ENCODE measurements at places on chromosomes 2 and 18.
A peak's percentile ranks its signal among the peaks of the same experiment; 100 is the strongest.

- no peak for DNase-seq
These were observed 46.1 kb upstream of the GPC1 start for GRCh38 chr2:240389302-240389805.

- DNase-seq = no peak
These were observed 149.4 kb upstream of the SLC39A10 start for GRCh38 chr2:195507447-195508138.

GRCh38 chr2:68388772-68389171 lies 23.7 kb downstream of the PLEK start:
- no peak for DNase-seq

- no peak for DNase-seq
These were observed 310.2 kb upstream of the FIGN start for GRCh38 chr2:164046040-164046439.

DNA sequence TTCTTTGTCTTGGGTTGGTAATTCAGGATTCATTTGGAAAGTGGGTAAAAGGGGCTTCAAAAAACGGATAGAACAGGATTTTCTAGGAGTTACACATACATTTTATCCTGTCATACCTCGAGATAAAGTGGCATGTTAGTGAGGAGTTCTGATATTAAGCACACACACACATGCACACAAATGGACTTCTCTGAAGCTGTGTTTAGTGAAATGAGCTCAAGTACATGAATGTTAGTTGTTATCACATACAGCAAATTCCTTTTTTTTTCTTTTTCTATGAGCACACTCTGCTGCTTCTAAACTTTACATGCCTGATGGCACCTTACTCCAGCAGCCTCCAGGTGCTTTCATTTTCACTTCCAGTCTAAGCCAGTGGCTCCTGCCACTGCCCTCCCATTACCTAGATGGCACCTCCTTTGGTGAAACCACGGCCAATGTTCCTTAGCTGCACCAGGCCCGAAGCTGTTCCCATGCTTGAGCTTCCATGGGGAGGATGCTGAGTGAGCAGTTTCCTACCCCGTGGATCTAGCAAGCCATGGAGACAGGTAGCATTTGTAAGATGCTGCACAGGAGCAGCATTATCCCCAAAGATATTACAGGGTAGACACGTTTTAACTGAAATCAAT lies 49.7 kb downstream of the STAT1 start:
- DNase-seq = no peak

DNA sequence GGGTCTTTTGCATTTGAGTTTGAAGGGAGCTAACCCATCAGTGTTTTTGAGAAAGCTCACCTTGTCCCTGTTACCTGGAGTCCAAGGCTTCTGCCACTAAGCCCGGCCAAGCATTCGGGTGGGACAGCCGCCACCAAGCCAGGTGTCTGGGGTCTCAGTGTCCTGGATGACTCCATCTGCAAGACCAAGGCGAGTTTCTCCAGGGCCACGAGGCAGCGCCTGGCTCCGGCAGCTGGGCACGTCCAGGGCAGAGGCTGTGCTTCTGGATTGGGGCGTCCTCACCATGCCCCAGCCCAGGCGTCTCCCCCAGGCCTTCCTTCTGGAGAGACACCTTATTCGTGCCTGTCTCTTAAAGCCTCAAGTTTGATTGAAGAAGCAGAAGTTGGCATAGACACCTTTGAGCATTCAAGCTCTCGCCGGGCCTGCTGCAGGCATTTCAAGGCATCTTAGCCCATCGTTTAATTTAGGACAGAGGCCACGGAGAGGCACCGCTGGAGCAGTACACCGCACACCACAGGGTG lies 24.9 kb downstream of the MLPH start:
- no peak for DNase-seq

DNA sequence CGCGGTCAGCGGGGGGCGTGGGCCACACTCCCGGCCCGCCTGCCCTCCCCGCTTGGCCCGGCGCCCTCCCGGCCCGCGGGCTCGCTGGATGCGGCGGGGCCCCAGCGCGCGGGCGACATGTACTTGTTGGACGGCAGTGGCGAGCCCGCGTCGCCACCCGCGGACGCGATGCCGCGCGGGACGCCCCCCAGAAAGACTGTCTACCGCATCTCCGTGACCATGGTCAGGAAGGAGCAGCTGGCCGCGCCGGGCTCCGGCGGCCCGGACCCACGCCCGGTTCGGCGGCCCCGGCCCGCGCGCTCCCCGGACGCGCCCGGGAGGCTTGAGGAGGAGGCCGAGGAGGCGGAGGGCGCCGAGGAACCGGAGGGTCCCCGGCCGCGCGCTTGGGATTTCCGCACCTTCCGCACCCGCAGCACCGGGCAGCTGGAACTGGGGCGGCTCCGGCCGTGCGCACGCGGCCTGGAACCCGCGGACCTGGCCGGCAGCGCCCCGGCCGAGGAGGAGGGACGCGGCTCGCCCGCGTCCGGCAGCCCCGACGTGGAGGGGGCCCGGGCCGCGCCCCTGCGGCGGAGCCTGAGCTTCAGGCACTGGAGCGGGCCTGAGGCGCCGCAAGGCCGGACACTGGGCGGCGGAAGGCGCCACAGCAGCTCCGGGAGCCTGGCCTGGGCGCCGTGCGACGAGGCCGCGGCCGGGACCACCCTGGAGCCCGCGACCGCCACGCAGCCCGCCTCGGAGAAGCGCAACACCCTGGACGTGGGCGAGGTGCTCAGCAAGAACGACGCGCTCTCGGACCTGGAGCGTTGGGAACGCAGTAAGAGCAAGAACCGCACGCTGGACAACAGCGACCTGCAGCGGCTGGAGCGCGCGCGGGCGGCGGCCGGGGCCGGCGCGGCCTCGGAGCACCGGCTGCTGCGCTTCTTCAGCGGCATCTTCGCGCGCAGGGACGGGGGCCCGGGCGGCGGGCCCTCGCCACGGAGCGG lies 176.4 kb downstream of the AGAP1 start:
- DNase-seq = no peak

DNA sequence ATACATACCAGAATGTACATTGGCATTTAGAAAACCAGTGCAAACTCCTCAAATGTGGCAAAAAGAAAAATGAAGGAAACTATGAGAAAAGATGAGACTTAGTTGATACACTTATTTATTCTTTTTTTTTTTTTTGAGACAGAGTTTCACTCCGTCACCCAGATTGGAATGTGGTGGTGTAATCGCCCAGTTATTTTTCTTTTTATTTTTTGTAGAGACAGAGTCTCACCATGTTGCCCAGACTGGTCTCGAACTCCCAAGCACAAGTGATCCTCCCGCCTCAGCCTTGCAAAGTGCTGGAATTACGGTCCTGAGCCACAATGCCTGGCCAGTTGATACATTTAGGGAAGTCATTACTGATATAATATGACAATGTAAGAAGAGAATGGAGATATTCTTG lies 274.2 kb upstream of the LRATD1 start:
- no peak for DNase-seq

GRCh38 chr2:110655701-110656100 lies 22.2 kb downstream of the BUB1 start:
- no peak for DNase-seq

- no peak for DNase-seq
These were observed 279.4 kb downstream of the EIPR1 start for GRCh38 chr2:3098231-3098630.

GRCh38 chr18:74512321-74513053 lies 16.3 kb downstream of the CNDP2 start:
- DNase-seq = no peak

- DNase-seq = no peak
These were observed 63.5 kb downstream of the CAVIN2 start for GRCh38 chr2:191783416-191783815.

DNA sequence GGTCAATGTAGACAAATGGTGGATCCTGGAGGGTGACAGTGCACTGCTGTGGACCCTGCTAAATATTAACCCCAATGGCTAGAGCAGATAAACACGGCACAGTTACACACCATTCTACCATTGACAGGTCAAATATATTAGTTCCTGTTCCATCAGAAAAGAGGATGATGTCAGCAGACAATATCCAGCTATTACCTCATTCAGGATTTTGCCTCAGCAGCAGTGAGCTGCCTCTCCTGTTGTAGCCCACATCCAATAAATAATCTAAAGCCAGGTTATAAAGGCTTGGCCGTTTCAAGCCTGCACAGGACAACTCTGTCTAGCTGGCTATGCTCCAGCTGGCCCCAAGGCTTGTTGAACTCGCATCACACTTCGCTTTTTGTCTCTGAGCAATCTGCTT lies 31.6 kb upstream of the NETO1 start:
- DNase-seq = no peak

- DNase-seq = no peak
These were observed 59.5 kb downstream of the ABCG8 start for GRCh38 chr2:43898134-43898837.

- DNase-seq = no peak
These were observed 93.5 kb upstream of the NDUFV2 start for GRCh38 chr18:9008709-9009635.

GRCh38 chr2:102698369-102699111 lies 63.3 kb upstream of the TMEM182 start:
- no peak for DNase-seq

- DNase-seq = no peak
These were observed 70.4 kb downstream of the FECH start for GRCh38 chr18:57516056-57516455.

DNA sequence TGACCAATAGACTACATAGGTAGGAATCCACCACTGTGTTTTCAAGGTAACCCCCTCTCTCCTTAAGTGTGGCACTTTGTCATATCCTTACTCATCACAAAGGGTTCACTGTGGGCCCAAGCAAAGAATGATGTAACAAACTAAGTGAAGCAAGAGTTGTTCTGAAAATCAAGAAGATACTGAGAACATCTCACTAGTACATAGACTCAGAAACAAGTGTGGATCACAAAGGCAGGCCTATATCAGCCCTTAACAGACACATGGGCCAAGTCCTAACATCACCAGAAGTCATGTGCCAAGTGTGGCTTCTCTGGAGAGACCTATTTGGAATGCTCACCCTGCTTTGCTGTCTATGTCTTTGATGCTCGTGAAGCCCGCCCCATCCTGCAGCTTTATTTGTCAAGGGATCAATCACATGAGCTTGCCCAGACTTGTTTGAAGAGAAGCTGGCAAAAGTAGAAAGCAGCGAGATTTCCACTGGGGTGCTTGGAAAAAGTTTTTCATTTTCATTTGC lies 131.2 kb upstream of the TTC39C start:
- no peak for DNase-seq

GRCh38 chr2:98623657-98624056 lies 15.3 kb downstream of the UNC50 start:
- no peak for DNase-seq

- no peak for DNase-seq
These were observed 1631.7 kb downstream of the SUCLG1 start for GRCh38 chr2:82827426-82827825.

DNA sequence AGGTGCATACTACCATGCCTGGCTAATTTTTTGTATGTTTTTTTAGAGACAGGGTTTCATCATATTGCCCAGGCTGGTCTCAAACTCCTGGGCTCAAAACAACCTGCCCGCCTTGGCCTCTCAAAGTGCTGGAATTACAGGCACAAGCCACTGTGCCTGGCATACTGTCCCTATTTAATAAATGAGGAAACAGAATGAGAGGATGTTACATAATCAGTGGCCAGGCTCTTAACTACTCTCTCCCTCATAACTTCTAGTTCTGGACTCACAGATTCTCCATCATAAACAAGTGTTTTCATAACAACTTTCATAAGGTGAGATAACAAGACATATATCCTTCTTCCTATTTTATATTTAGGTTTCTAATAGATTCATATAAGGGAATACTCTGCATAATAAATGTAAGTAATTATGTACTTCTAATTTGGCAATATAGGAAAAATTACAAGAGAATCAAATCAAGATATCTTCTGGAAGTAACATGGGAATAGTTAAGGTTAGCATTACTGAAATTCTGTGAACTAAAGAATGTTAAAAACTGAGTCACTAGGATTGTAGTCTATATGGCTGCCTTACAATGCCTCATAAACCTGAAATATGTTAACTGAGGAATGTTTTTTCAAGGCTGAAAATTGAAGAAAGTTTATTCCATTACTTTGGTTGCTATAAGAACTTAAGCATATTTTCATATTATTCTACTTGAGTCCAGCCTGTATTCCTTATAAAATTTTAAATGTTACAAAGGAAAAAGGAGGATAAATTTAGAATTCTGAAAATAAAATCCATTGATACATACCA lies 71.3 kb downstream of the SLC25A12 start:
- DNase-seq = no peak

DNA sequence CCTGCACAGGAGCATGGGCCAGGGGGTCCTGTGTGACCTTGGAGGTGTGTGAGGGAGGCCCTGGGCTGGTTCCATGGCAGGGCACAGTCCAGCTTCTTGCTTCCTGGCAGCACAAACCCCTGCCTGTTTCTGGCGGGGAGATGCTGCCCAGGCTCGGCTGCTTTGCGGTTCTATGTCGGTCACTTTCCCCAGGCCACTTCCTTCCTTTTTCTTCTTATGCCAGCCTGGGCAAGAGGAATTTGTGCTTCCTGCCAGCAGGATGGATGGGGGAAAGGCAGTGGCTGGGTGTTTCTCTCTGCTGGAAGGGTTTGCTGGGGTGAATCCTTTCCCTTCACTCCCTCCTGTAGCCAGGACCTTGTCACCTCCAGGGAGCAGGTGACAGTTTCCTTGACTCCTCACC lies 24.3 kb downstream of the ASAP2 start:
- no peak for DNase-seq

GRCh38 chr18:42298759-42299675 lies 344.0 kb downstream of the PIK3C3 start:
- peak; percentile 13 for DNase-seq

- no peak for DNase-seq
These were observed 46.5 kb downstream of the SMAD4 start for GRCh38 chr18:51076503-51076902.

DNA sequence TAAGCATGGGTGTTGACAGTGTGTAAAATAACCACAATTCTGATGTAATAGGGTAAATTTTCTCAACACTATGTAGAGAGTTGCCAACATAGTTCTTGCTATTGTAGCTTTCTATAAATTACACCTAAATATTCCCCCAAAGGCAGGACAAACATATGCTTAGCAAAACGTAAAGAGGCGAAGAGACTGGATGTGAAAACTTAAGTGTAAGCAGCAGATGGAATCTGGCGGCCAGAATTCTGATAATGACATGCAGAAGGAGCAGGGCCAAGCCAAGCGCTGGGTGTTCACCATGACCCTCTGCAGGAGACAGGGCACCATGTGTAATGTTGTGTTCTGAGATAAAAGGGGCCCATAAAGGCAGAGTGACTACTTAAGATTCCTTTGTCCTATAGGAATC lies 105.2 kb upstream of the ZNF521 start:
- DNase-seq = no peak

DNA sequence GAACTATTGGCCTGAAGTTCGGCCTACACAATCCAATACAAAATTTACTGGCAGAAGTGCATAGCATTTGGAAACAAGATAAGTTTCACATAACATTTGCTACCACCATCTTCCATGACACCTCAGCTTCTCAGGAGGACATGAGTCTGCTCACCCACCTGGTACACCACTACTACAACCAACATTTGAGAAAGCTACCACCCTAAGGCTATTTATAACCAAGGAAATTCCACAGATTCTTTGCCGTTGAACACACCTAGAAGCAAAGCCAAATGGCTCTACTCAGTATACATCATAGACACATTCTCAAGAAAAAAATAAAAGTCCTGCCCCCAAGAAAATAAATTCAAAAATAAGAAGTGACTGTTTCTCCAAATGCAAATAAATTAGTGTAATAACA lies 145.3 kb downstream of the SPAG16 start:
- no peak for DNase-seq

- no peak for DNase-seq
These were observed 139.6 kb upstream of the ITGA6 start for GRCh38 chr2:172287605-172288315.

Data from activated gamma-delta T cell treated with Interleukin-2 at 50 U/mL for 16 hours (primary cell).